Amniotic stem cell (primary cell): ENCODE measurements at places on chromosomes 1 and 21.

DNA sequence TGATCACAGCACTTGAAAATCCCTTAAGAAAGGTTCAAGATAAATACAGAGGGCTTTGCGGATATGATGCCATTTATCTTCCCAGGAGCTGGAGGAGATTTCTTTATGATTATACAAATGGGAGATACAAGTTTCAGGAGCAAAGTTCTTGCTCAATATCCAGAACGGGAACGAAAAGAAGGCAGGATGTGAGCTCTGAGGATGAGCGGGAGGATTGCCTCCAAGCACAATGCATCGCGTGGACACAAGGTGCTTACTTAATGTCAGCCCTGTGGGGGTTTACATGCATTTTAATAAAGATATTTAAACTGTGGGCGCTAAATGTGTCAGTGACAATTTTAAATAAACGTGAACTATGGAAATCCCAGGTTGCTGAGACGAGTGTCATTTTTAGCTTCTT lies 59.0 kb downstream of the SYT6 start:
- DNase-seq = no peak

GRCh38 chr21:44285138-44285992 lies at the start of gene AIRE:
Gene AIRE (plus strand): TSS chr21:44285876. CDS start chr21:44286007, 131 bp downstream.
- no peak for DNase-seq

GRCh38 chr1:236795757-236796667 lies 920 bp downstream of the MTR start:
- peak; percentile 25 for DNase-seq

DNA sequence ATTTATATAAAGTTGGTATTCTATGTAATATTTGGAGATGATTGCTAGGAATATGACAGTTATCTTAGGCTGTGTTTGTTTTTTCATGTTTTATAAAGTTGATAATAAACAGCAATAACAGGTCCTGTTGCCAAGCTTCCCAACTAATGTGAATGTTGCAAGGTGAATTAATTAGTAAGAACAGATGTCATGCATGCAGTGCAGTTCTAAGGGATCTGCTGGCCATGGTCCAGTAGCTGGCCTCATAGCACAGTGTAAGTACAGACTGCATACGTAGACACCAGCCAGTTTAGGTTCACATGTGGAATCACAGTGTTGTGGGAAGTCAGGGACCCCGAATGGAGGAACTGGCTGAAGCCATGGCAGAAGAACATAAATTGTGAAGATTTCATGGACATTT lies 478.2 kb downstream of the NEGR1 start:
- DNase-seq = no peak

GRCh38 chr1:173175514-173176145 lies 31.5 kb downstream of the TNFSF4 start:
- no peak for DNase-seq

DNA sequence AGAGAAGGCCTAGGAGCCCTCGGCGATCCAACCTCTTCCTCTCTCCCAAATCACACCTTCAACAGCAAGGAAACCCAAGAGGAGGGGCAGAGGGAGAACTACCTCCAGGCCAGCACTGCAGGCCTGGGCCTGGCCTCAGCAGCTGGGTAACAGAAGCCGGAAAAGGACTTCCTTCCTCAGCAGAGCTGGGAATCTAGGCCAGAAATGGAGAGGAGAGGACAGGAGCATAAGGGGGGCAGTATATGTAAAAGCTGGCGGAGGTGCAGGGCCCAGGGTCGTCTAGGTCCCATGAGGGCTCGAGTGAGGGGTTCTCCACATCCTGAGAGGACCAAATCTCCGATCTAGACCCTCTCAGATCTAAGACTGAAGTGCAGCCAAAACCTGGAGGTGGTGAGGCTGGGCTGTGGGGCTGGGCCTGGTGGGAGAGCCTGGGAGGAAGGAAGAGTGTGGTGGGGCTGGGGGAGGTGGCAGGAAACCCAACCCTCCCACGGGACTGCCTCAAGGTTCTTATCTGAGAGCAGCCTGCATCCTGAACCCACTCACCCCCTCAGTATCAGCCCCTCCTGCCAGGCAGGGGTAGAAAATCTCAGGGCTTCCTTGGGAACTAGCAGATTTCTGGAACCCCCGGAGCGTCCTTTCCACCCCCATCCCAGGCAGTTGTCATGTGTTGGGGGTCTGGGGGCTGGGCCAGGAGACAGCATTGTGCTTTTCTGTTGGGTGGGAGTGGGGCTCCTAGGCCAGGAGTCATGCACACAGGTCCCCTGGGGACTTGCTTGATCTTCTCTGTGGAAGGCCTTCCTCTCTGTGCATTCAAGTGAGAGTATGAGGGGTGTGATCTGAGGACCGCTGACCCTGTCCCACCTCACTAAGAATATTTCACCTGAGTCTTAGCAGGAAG lies 33.0 kb downstream of the PIK3C2B start:
- no peak for DNase-seq

GRCh38 chr1:51044199-51044598 lies 57.8 kb upstream of the C1orf185 start:
- DNase-seq = no peak

DNA sequence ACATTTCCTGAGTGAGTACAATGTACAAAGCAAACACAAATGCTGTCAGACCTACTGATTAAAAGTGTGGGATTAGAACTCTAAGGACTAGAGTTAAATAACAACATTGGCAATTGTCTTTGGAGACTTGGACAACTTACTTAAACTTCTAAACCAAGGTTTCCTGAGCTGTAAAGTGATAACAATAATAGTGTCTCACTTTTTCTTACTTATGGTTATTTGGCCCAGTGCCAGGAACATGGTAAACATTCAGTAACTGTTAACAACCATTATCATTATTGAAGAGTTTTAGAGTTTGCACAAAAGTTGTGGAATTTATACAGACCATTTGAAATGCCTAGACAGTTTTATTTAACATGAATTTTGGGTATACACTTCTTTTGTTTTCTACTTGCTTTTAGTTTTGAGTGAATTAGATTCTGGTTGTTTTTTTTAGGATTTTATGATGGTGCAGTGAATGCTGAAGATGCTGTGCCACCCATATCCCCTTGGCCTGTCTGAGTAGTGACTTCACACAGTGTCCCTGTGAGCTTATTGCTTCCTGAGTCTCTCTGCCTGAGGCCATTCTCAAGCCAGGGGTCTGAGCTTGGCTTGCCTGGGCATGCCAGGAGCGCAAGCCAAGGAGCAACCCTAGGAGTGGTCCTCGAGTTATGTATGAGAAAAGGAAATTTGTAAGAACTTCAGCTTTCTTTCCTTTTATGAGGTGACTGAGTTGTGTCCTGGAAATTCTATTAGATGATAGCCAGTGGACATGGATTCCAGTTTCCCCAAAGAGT lies 932.8 kb downstream of the TTLL7 start:
- no peak for DNase-seq

DNA sequence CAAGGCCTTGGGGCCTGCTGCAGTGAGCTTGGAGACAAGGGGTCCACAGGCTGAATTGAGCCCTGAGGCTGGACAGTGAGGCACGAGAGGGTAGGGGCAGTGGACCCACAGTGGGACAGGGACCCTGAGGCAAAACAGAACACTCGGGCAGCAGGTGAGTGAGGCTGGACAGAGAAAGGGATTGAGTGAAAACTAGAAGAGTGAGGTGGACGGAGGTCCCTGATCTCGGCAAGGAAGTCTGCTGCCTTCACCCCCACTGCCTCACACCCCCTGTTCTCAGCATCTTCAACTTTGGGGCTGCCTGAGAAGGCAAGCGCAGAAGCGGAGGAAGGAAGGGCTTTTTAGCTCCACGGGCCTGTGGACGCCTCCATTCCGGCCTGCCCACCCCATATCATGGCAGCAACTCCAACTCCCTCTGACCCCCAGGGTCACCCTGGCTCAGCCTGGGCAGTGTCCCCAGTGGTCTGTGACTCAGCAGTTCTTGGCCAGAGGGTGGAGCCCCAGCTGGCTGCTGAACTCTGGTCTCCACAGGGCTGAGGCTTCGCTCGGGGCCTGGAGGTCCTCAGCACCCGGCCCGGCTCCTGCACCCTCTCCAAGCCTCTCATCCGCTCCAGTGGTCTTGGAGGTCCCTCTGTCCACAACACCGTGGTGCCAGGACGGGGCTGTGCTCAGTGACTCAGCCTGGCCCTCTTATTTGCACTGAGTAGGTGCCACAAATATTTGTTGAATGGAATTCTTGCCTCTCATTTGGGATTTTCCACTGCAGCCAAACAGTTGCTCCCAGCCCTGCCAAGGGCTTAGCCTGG lies 60.0 kb upstream of the EPS8L3 start:
- DNase-seq = no peak

DNA sequence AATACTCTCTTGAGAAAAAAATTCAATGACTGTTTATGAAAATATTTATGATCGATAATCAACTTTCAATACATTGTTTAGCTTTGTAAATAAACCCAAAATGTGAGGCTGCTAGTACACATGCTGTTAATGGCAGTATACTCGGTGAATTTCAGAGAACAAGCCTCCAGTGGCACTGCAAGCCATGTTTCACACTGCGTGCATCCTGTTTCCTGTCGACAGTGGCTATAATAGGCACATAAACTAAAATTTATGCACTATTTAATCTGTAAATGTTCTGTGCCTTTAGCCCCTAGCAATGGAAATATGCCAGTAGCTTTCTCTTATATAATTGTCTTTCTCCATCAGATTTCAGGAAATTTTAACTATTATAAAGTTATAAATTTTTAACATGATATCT lies 26.3 kb upstream of the RGS18 start:
- DNase-seq = no peak

DNA sequence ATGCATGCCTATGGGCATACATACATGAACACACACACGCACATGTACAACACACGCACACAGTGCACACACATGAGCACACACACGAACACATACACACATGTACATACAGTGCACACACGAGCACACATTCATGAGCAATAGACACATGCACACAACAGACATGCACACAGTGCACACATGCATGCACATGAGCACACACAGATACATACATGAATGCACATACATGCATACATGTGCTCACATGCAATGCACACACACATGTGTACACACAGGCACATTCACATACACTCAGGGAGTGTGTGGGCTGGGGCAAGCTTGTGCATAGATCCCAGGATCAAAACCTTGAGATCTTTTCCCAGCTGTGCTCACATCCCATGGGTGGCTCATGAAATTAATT lies 18.9 kb downstream of the CRYAA start:
- no peak for DNase-seq
